Upper lobe of left lung (tissue), 6 donors: ENCODE measurements at places on chromosomes 3 and 15. TPM values are rescaled to one million over a fixed set of nuclear protein-coding genes. Genes with fewer than 3 reads are reported as not detected.

GRCh38 chr3:71530903-71531530 is 52.5 kb downstream of the FOXP1 start:
- peaks cover 16% of the 10 kb centered on the region for H3K4me1 ChIP-seq
- H3K27ac ChIP-seq: peak overlapping the region; percentile 78
- no peak for DNase-seq
- no peaks in the 10 kb centered on the region for H3K36me3 ChIP-seq
- no peak overlapping the region for H3K4me3 ChIP-seq
- H3K27me3 ChIP-seq: no peaks in the 10 kb centered on the region

The PLA2G4E gene
- total RNA-seq: not detected

GRCh38 chr15:65869954-65870871 is 922 bp downstream of the RAB11A start:
- peak; percentile 85 for DNase-seq
- peaks cover 42% of the 10 kb centered on the region for H3K4me1 ChIP-seq
- peaks cover 8% of the 10 kb centered on the region for H3K36me3 ChIP-seq
- H3K27ac ChIP-seq: peak overlapping the region; percentile 97
- H3K4me3 ChIP-seq: peak overlapping the region; percentile 90

- no peaks in the 10 kb centered on the region for H3K36me3 ChIP-seq
- peak overlapping the region; percentile 44 for H3K4me3 ChIP-seq
- DNase-seq: no peak
- no peaks in the 10 kb centered on the region for H3K27me3 ChIP-seq
- H3K4me1 ChIP-seq: peaks cover 55% of the 10 kb centered on the region
These were observed 2.4 kb downstream of the LMCD1 start for GRCh38 chr3:8503871-8504610.

The CCR5 gene
- total RNA-seq: 8.6 TPM

The HRG gene
- total RNA-seq: not detected

The WDR72 gene
- 2.1 TPM for total RNA-seq

- no peak for DNase-seq
- peak overlapping the region; percentile 76 for H3K27ac ChIP-seq
- no peak overlapping the region for H3K4me3 ChIP-seq
These were observed 34.7 kb downstream of the FOXP1 start for GRCh38 chr3:71548705-71549384.

The CCDC13 gene
- 2.1 TPM for total RNA-seq

The RNF111 gene
- total RNA-seq: 29.2 TPM

DNA sequence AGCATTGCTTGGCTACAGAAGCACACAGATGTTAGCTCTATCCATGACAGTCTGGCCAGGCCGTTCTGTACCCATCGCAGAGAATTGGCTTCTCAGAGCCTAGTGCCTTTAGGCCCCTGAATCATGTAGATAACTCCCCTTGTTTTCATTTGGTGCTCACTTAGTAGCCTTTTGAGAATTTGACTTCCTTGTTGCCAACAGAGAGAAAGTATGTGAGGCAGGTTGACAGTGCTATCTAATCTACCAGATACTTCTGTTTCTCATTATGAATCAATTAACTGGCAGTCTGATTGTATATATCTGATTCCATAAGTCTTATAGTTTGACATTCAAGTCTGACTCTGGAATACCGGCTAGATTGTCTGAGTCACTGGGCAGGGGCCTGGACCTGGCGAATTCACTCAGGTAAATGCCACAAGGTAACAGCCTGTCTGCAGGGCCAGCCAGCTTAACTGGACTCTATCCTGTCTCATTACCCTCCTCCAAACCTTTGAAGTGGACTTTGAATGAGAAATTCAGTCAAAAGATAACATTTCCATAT is 160.2 kb downstream of the GHSR start:
- no peak for DNase-seq
- H3K27ac ChIP-seq: no peak overlapping the region
- H3K4me1 ChIP-seq: peaks cover 22% of the 10 kb centered on the region
- no peak overlapping the region for H3K4me3 ChIP-seq
- H3K36me3 ChIP-seq: no peaks in the 10 kb centered on the region
- no peaks in the 10 kb centered on the region for H3K27me3 ChIP-seq

The ACAN gene
- total RNA-seq: not detected

The IQCF5 gene
- total RNA-seq: not detected

The FAM3D gene
- total RNA-seq: 7.1 TPM

DNA sequence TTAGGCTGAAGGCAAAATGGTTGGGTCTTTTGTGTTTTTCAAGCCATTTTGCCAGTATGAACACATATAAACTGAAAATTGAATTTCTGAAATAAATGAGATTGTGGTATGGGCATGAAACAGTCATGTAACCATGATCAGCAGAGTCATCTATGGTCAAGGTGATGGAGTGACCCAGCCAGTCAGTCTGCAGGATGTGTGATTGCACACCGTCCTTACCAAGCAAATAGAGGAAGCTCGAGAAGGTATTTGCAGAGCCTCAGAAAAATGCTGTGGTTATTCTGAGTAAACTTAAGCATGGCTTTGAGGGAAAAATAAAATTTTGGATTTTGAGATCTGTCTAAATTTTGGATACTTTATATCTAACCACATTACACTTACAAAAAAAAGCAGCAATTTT is 95.9 kb upstream of the RNF7 start:
- H3K27me3 ChIP-seq: no peaks in the 10 kb centered on the region
- no peak overlapping the region for H3K4me3 ChIP-seq
- no peak for DNase-seq
- H3K36me3 ChIP-seq: no peaks in the 10 kb centered on the region
- H3K27ac ChIP-seq: no peak overlapping the region

- H3K4me3 ChIP-seq: no peak overlapping the region
- H3K27me3 ChIP-seq: peaks cover 42% of the 10 kb centered on the region
- no peak overlapping the region for H3K27ac ChIP-seq
- peak; percentile 15 for DNase-seq
- H3K4me1 ChIP-seq: peaks cover 20% of the 10 kb centered on the region
These were observed 220.7 kb downstream of the MEIS2 start for GRCh38 chr15:36879568-36880222.

- H3K27ac ChIP-seq: no peak overlapping the region
- no peaks in the 10 kb centered on the region for H3K4me1 ChIP-seq
- DNase-seq: no peak
These were observed 19.4 kb upstream of the IQCF6 start for GRCh38 chr3:51798411-51798963.

The SKOR1 gene
- total RNA-seq: 0.46 TPM

The GOLGA8S gene
- total RNA-seq: 0.33 TPM

The IL17RC gene
- total RNA-seq: 33.4 TPM

The TM4SF4 gene
- total RNA-seq: 2.5 TPM

DNA sequence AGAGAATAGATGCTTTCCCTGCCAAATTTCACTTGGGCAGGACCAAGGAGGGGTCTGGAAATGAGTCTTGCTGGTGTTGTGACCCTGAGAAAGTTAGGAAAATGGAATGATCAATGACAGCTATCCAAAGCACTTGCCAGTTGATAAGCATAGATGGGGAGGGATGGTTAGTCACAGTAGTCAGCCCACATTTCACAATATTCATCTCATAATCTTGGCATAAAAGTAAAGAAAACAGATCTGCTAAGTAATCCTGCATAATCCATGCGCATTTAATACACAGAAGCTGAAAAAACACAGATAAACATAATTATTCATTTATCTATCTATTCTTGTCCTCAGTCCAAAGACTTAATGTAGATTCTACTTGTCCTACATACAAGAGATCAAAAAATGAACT is 184.1 kb downstream of the ZIC4 start:
- H3K36me3 ChIP-seq: no peaks in the 10 kb centered on the region
- no peaks in the 10 kb centered on the region for H3K4me1 ChIP-seq
- no peaks in the 10 kb centered on the region for H3K27me3 ChIP-seq
- no peak overlapping the region for H3K4me3 ChIP-seq

- no peak overlapping the region for H3K27ac ChIP-seq
- H3K4me3 ChIP-seq: no peak overlapping the region
- no peaks in the 10 kb centered on the region for H3K36me3 ChIP-seq
These were observed 535.2 kb downstream of the OCA2 start for GRCh38 chr15:27563765-27564370.

- H3K27ac ChIP-seq: no peak overlapping the region
- no peak for DNase-seq
- no peaks in the 10 kb centered on the region for H3K36me3 ChIP-seq
- no peak overlapping the region for H3K4me3 ChIP-seq
- H3K4me1 ChIP-seq: no peaks in the 10 kb centered on the region
These were observed 268.8 kb downstream of the MEX3B start for GRCh38 chr15:81776976-81777375.

The NEK10 gene
- total RNA-seq: 21.0 TPM

- no peak overlapping the region for H3K4me3 ChIP-seq
- no peaks in the 10 kb centered on the region for H3K27me3 ChIP-seq
- no peaks in the 10 kb centered on the region for H3K4me1 ChIP-seq
- peak; percentile 61 for DNase-seq
- no peak overlapping the region for H3K27ac ChIP-seq
These were observed 137.1 kb upstream of the WNT5A start for GRCh38 chr3:55624238-55624637.

GRCh38 chr15:78315686-78316282 is 16.4 kb upstream of the SKIC8 start:
- no peak overlapping the region for H3K4me3 ChIP-seq
- DNase-seq: no peak
- H3K4me1 ChIP-seq: no peaks in the 10 kb centered on the region
- no peaks in the 10 kb centered on the region for H3K36me3 ChIP-seq
- H3K27me3 ChIP-seq: no peaks in the 10 kb centered on the region

DNA sequence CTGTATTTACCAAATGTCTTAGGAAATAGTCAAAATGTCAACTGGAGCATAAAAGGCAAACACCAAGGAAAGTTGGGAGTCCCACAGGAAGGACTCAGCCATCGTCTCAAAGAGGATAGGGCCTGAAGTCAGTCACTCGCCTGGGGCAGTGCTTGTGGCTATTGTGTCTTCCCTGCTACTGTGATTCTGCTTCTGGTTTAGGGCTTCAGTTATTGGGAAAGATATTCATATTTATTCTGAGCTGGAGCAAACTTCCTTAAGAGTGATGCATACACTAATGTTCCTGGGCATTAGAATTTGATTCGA is 118.1 kb downstream of the EDEM1 start:
- no peak overlapping the region for H3K4me3 ChIP-seq
- DNase-seq: no peak
- H3K27ac ChIP-seq: no peak overlapping the region
- no peaks in the 10 kb centered on the region for H3K36me3 ChIP-seq

GRCh38 chr3:186990878-186991308 is 60.6 kb downstream of the ST6GAL1 start:
- H3K4me1 ChIP-seq: peaks cover 3% of the 10 kb centered on the region
- H3K4me3 ChIP-seq: no peak overlapping the region
- DNase-seq: no peak
- H3K36me3 ChIP-seq: no peaks in the 10 kb centered on the region

The GCNT3 gene
- total RNA-seq: 1.1 TPM
